ENCODE measurements at places on chromosomes 6 and 20.

DNA sequence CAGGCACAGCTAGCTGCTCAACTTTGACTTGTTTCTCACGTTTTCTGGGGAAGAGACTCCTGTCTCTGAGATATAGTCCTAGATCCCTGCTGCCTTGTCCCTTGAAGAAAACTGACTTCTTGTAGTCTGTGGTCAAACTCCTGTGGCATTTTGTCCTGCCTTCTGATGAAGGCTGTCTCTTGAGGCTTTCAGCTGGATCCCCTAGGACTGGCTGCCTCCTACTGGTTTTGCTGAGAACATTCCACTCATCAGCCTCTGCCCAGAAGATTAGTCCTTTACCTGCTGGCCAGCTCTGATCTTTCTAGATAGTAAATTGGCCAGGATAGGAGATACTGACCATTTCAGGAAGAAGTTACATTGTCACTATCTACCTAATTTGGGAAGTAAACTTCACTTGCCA lies 71.9 kb upstream of the CNR1 start:
- DNase-seq: no peak

- DNase-seq: no peak
These were observed 456.8 kb upstream of the CHD6 start for GRCh38 chr20:42074944-42075343.

DNA sequence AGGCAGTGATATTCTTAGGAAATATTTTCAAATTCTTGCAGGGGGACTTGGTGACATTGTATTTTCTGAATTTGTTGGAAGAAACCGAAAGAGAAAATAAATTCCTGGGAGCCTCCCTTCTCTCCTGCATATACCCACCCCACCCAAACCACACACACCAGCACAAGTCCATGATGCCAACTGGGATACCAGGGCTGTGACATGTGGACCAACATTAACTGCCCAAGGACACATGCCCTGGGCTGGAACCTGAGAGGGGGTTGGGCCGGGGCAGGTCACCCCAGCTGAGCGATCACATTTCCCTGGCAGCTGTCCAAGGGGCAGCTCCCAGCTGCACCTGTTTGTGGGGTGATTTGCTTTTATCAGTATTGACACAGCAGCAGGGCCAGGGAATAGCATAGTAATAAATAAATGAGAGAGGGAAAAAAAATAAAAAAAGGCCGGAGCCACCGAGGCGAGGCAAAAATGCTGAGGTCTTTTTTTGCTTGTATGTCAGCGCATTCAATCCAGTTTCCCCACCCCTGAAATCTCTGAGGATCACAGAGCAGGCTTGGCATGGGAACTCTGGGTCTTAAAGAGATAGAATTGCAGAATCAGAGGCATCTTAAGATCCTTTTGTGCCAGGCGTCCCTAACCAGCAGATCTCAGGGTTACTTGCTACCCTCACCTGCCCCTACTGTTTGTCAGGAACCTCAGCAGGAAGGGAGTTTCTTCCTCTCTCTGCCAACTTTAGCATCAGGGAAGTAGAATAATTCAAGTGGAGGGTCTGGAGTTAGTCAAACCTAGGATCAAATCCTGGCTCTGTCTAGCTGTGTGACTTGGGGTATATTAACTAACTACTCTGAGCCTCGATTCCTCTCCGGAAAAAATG lies 66.5 kb upstream of the PIM1 start:
- peak; percentile 3 for DNase-seq

DNA sequence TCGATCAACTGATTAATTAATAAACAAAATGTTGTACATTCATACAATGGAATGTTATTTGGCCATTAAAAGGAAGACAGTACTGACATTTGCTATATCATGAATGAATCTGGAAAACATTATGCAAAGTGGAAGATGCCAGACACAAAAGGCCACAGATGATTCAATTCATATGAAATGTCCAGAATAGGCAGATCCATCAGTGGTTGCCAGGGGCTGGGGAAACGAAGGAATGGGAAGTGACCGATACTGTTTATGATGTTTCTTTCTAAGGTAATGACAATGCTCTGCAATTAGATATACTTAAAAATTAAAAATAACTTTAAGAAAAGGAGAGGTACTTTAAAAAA lies 37.2 kb downstream of the ELOVL5 start:
- no peak for DNase-seq

GRCh38 chr20:13644010-13644409 lies 5.3 kb upstream of the TASP1 start:
- no peak for DNase-seq

GRCh38 chr6:43896329-43897255 lies 126.6 kb downstream of the VEGFA start:
- no peak for DNase-seq
